IPS DF 19.7 (cell line): ENCODE measurements at places on chromosomes 6 and 20.

DNA sequence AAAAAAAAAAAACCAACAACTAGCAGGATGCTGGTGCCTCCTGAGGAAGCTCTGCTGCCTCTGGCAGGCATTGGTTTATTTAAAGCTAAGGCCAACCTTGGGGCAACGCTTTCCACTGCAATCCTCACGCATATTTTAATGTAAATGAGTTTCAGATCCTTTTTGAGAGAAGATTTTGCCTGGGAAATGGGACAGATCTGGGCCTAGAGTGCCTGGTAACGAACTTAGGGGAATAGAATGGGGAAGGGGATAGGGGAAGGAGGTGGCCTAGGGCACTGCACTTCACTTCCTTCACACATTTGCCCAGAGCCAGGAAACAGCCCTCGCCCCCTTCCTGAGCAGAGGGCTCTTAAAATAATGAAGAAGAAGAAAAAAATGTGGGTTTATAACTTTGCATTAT is 132.7 kb upstream of the TMEM170B start:
- no peak for DNase-seq

DNA sequence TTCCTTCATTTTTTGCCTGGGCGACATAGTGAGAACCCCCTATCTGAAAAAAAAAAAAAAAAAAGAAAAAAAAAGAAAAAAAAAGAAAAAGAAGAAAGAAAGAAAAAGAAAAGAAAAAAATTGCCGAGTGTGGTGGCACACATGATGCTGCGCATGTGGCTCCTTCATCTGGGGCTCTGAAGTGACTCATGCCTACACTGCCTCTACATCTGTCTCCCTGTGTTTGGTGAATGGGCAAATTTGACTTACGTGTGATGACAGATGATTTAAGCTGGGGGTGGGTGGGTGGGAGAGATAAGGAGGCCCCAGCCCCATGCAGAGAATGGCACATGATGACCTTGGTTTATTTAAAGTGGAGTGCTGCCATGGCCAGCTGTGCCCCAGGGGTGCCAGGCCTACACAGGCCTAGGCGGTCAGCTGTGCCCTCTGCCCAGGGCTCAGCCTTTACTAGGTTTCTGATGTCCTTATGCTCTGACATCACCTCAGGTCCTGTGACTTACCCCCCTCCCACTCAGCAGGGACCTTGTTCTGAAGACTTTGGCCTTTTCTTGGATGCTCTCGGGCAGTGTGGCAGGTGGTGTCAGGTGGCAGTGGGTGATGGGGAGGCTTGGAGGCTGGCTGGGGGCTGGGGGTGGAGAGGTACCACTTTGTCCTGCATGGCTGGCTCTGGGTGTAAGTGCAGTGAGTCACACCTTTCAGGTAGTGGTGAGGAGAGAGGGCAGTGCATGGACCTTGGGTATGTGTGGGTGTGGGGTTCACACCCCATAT is 41.1 kb downstream of the VEGFA start:
- no peak for DNase-seq

DNA sequence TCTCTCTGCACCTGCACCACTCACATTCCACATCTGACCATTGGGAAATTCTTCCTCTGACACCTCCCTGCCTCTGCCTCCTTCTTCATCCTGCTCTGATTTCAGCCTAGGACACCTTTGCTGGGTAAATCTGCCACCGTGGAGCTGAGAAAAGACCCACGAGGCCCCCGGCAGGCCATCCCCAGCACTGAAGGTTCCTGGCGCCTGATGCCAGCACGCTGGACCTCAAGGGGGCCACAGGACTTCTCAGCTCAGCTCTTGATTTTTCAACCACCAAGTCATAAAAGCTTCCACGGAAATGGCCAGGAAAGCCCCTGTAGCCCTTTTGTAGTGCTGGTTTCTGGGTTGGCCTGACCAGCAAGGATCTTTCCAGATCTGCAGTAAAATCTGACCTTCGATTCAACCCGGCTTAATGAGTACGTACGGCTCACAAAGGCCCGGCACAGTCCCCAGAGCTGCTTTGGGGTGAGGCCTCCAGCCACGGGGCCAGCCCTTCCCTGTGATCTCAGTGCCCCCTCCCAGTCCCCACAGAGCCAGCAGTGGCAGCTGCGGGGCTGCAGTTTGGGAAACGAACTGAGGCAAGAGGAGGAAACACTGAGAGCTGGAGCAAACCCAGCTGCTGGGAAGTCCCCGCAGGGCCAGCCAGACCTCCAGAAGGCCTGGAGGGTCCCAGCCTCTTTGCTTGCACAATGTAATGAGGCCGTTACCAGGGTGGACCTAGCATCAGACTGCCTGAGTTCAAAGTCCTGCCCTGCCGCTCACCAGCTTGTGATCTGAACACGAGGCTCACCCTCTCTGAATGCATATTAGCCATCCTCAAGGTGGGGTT is 157.5 kb downstream of the BMP7 start:
- DNase-seq, result no peak

DNA sequence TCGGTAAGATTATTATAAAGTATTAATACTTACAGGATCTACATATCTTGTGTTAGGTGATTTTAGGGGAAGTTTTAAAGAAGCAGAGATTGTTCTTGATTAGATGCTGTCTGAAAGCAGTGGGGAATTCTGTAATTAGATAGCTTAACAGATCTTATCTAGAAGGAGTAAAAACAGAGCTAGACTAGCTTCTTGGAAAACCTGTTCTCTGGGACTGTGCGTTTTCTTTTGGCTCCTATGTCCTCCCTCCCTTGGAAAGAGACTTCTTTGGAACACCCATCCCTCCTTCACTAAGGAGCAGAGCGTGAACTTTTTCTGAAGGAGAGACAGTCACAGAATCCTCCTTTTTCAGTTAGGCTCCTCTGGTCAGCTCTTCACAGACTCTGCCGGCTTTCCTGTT is 83.5 kb upstream of the ZNF184 start:
- DNase-seq, result no peak

GRCh38 chr6:97702248-97702647 is 419.2 kb upstream of the MMS22L start:
- DNase-seq, result no peak

- no peak for DNase-seq
These were observed 26.0 kb downstream of the FAM229B start for GRCh38 chr6:112113431-112113830.

GRCh38 chr20:53399592-53400335 is 193.9 kb downstream of the ZNF217 start:
- DNase-seq, result no peak

DNA sequence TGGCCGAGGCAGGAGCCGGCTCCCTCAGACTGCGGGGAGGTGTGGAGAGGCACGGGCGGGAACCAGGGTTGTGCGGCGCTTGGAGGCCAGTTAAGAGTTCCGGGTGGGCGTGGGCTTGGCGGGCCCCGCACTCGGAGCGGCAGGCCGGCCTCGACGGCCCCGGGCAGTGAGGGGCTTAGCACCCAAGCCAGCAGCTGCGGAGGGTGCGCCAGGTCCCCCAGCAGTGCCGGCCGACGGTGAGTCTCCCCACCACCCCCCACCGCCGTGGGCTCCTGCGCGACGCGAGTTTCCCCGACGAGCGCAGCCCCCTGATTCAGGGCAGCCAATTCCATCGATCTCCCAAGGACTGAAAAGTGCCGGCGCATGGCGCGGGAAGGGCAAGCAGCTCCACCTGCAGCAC is 605.4 kb upstream of the SLC35B3 start:
- no peak for DNase-seq

- no peak for DNase-seq
These were observed 10.4 kb downstream of the SCML4 start for GRCh38 chr6:107813555-107814194.

GRCh38 chr20:2140561-2140960 is 38.9 kb downstream of the STK35 start:
- DNase-seq, result no peak

- DNase-seq, result no peak
These were observed 29.0 kb downstream of the MOCS3 start for GRCh38 chr20:50987493-50988210.

DNA sequence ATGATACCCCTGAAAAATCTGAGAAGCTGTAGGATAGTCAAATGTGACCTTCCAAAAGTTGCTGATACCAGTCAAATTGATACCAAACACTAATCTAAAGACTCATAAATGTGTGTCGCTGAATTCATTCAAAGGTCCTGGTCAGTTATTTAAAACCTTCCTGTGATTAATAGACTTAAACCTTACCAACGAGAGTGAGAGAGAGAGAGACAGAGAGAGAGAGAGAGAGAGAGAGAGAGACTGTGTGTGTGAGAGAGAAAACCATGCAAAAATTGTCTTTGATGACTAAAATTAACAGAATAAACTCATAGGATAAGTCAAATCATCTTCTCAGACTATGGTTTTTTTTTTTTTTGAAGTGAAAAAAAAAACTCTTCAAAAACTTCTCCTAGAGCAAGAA is 370.9 kb upstream of the HS3ST5 start:
- no peak for DNase-seq

GRCh38 chr20:26135325-26136110 is 438.9 kb upstream of the ZNF337 start:
- DNase-seq, result no peak

GRCh38 chr6:150949526-150949925 is 84.0 kb downstream of the MTHFD1L start:
- DNase-seq, result no peak
